Fibroblast of lung (primary cell): ENCODE measurements at places on chromosomes 12 and 14. TPM values are rescaled to one million over a fixed set of nuclear protein-coding genes. Genes with fewer than 3 reads are reported as not detected.

The PMEL gene
- total RNA-seq: 0.26 and 0.50 TPM in 2 replicates

- H3K36me3 ChIP-seq: peaks cover 3% of the 10 kb centered on the region
- no peak overlapping the region for H3K4me3 ChIP-seq
- H3K27ac ChIP-seq: no peak overlapping the region
Observed at GRCh38 chr14:92841930-92842329, 47.8 kb downstream of the GOLGA5 start.

The PRORP gene
- 12.1 and 14.2 TPM in 2 replicates for total RNA-seq

The SERPINA12 gene
- total RNA-seq: not detected in 2 replicates

- no peak overlapping the region for H3K4me3 ChIP-seq
- H3K27ac ChIP-seq: no peak overlapping the region
- peaks cover 2% of the 10 kb centered on the region for H3K4me1 ChIP-seq
- no peaks in the 10 kb centered on the region for H3K36me3 ChIP-seq
- no peaks in the 10 kb centered on the region for H3K27me3 ChIP-seq
Observed at GRCh38 chr12:27462151-27462694, 15.7 kb downstream of the SMCO2 start.

- no peaks in the 10 kb centered on the region for H3K36me3 ChIP-seq
- no peaks in the 10 kb centered on the region for H3K27me3 ChIP-seq
- DNase-seq: no peak
- no peak overlapping the region for H3K4me3 ChIP-seq
- no peaks in the 10 kb centered on the region for H3K4me1 ChIP-seq
Observed at GRCh38 chr14:101582294-101582693, 21.0 kb downstream of the DIO3 start.

DNA sequence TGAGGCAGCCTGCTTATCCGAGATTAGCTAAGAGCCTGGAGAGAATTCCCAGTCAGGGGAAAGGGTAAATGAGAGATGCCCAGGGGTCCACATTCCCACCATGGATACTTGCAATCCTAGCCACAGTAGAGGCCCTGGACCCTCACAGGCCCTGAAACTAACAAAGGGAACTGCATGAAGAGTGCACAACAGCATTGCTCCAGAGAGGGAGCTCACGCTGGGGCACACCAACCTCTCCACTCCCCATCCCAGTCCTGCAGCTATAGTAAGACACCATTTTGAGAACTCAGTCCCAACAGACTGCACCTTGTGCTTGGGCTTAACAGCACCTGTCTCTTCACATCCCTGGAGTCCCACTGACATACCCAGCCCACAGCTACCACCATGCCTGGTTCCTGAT is 30.5 kb downstream of the CEP83 start:
- H3K4me3 ChIP-seq: no peak overlapping the region
- DNase-seq: no peak
- H3K4me1 ChIP-seq: peaks cover 6% of the 10 kb centered on the region
- no peaks in the 10 kb centered on the region for H3K27me3 ChIP-seq
- no peaks in the 10 kb centered on the region for H3K36me3 ChIP-seq

DNA sequence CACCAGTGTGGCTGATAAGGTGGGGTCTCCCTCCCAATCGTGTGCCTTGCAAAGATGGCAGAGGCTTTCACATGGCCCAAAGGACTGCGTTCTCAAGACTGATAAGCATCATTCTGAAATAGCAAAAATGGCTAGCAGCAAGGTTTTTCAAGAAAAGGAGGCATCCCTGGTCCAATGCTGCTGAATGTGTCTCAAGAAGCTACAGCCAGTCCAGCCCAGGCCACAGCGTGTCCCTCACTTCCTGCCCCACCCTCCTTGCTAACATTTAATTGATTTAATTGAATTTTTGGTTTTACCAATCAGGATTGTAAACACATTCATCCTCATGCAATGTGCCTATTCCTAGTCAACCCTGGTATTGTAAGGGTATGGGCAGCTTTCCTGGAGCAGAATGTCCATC is 55.9 kb downstream of the C14orf132 start:
- peak overlapping the region; percentile 50 for H3K27ac ChIP-seq
- no peak overlapping the region for H3K4me3 ChIP-seq
- no peaks in the 10 kb centered on the region for H3K27me3 ChIP-seq
- no peak for DNase-seq

GRCh38 chr12:124745465-124745890 is 118.2 kb downstream of the SCARB1 start:
- peaks cover 4% of the 10 kb centered on the region for H3K4me1 ChIP-seq
- H3K4me3 ChIP-seq: no peak overlapping the region
- H3K27ac ChIP-seq: peak overlapping the region; percentile 13

DNA sequence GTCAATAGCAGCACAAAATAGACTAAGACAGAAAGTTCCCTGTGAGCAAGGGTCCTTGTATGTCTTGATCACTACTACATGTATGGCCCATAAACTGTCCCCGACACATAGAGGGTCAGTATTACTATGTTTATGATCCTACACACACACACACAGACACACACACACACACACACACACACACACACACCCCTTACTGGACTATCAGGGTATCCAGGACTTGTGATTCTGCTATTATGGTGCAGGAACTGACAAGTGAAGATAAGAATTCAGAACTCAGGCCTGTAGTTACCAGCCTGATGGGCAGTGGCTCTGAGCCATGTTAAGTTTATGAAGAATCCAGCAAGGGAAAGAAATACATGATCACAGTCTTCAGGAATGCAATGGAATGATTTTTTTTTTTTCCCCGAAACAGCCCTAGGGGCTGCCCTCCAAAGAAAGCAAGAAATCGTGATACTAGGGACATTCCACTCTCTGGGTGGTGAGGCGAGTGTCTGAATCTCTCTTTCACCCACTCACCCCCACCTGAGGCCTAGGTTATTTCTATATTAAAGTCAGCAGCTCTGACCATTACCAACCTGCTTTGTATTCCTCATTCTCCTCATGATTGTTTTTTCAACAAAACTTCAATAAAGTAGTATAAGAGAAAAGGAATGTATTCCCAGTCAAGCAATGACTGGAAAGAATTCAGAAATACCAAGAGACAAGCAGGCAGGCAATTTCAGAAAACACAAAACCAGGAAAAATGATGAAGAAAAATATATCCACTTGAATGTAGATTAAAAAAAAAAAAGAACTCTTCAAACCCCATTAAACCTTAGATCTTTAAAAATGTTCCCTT is 105.8 kb downstream of the AVPR1A start:
- no peaks in the 10 kb centered on the region for H3K27me3 ChIP-seq
- H3K4me1 ChIP-seq: no peaks in the 10 kb centered on the region
- peak; percentile 17 for DNase-seq
- H3K36me3 ChIP-seq: no peaks in the 10 kb centered on the region
- no peak overlapping the region for H3K27ac ChIP-seq
- H3K4me3 ChIP-seq: no peak overlapping the region

DNA sequence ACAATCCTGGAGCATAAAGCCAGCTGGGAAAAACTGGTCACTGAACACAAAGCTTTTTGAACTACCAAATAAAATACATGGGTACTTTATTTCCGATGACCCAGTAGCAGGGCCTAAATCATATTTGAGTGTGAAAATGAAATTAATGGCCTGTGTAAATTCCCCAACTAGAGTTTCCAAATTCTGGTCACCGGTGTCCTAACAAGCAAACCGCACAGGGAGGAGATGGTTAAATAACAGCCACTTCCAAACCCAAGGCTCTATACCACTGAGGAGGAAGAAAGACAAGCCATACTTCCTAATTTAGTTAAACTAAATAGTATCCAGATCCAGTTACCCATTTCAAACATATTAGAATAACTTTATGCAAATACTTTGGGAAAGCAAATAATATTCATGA is 40.1 kb upstream of the DUSP6 start:
- no peak overlapping the region for H3K27ac ChIP-seq
- no peaks in the 10 kb centered on the region for H3K36me3 ChIP-seq
- no peak overlapping the region for H3K4me3 ChIP-seq
- H3K27me3 ChIP-seq: no peaks in the 10 kb centered on the region
- DNase-seq: no peak
- H3K4me1 ChIP-seq: peaks cover 11% of the 10 kb centered on the region

DNA sequence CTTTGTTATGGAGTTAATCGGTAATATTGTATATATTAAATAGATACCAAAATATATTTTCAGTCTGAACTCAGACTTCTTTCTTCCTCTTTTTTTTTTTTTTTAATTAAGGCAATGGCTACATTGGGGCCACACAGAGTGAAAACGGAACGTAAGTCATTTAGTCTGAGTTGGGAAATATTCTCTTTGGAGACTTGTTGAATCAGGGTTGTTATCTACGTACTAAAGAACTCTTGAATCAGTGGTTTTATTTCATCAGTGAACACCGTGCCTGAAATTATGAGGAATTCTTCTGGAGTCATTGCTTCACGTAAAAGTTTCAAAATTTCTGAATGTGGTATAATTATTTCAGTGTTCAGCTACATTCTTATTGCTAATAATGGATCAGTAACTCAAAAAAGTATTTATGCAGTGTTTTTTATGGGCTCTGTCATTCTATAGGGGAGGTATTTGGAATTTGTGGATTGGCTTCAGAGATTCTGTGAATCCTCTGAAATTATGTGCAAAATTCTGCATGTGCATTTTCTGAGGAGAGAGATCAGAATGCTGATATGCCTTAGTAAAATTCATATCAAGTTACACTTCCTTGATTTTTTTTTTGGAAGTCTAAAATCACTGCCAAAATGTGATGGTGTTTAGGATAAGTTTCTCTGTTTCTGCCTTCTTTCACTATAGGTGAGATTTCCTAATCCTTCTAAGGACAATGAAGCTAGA is 39.6 kb downstream of the BRMS1L start:
- DNase-seq: no peak
- no peak overlapping the region for H3K4me3 ChIP-seq
- H3K4me1 ChIP-seq: no peaks in the 10 kb centered on the region
- H3K36me3 ChIP-seq: no peaks in the 10 kb centered on the region

The DYNLL1 gene
- 222 and 289 TPM in 2 replicates for total RNA-seq

DNA sequence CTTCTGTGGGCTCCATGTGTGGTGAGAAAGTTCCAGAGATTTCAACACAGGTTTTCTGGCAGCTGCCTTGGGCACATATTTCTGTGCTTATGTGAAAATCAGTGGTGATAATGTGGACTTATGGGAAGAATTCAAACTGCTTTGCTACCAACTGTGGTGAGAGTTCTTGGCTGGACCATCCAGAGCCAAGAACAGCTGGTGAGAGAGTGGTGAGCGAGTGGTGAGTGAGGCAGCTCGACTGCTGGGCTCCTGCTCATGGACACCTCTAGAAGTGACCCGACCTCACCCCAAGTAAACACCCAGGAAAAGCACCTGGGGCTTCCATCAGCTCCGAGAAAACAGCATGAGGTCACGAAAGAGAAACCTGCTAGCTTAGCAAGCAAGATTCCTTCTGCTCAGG is 106.4 kb downstream of the PIWIL1 start:
- H3K36me3 ChIP-seq: no peaks in the 10 kb centered on the region
- DNase-seq: no peak
- no peaks in the 10 kb centered on the region for H3K27me3 ChIP-seq

GRCh38 chr14:80202888-80203562 is 8.3 kb downstream of the DIO2 start:
- H3K4me1 ChIP-seq: no peaks in the 10 kb centered on the region
- no peak overlapping the region for H3K27ac ChIP-seq
- DNase-seq: no peak
- H3K27me3 ChIP-seq: no peaks in the 10 kb centered on the region
- H3K4me3 ChIP-seq: no peak overlapping the region

DNA sequence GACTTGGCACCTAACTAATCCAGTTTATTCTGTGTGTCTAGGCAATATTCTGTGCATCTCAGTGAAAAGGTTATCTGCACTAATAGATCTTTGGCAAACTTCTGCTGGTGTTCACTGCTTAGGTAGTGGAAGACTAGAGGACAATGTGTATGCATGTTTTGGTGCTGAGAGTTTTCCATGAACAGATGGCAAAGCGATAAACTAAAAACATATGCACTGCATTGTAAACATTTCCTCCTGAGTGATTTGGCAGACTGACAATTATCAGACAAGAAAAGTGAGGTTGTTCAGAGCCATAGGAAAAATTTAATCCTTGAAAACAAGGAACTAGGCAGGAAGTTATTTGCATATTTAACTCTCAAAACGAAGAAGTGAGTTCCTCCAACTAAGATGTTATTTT is 400.4 kb downstream of the ATP23 start:
- peak; percentile 86 for DNase-seq
- H3K4me3 ChIP-seq: no peak overlapping the region
- H3K27me3 ChIP-seq: no peaks in the 10 kb centered on the region
- no peaks in the 10 kb centered on the region for H3K36me3 ChIP-seq

DNA sequence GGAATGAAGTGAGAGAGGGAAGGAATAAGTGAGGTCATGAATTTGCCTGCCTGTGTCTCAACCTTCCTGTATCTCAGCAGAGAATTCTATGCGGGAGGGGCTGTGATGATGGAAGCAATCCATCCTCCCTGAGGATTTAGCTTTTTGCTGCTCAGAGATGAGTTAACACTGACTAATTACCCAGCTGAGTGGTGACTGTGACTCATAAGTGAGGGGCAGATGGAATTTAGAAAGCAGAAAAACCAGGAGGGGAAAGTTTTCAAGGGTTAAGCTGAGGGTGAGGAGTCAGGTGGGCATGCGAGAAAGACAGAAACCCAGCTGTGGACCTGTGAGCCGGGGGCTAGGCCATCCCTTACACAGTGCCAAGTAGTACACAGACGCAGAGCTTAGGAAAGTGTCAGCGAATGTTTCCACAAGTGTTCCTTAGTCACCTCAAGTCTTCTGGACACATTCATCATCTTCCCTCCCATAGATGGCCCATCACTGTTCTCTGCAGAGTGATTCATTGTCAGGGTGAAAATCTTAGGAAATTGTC is 277.9 kb downstream of the IPO8 start:
- no peak overlapping the region for H3K4me3 ChIP-seq
- H3K27me3 ChIP-seq: no peaks in the 10 kb centered on the region
- no peaks in the 10 kb centered on the region for H3K36me3 ChIP-seq
- DNase-seq: peak; percentile 99

- H3K36me3 ChIP-seq: no peaks in the 10 kb centered on the region
- DNase-seq: no peak
- H3K27me3 ChIP-seq: peaks cover 65% of the 10 kb centered on the region
- H3K27ac ChIP-seq: no peak overlapping the region
- H3K4me1 ChIP-seq: no peaks in the 10 kb centered on the region
Observed at GRCh38 chr12:49960474-49961110, 1.1 kb upstream of the AQP5 start.

The IFNG-AS1 gene
- not detected in 2 replicates for total RNA-seq

- H3K27me3 ChIP-seq: no peaks in the 10 kb centered on the region
- H3K36me3 ChIP-seq: no peaks in the 10 kb centered on the region
- DNase-seq: no peak
Observed at GRCh38 chr14:33061667-33062325, 123.1 kb downstream of the NPAS3 start.

The CCDC38 gene
- not detected in 2 replicates for total RNA-seq

The ABCB9 gene
- total RNA-seq: 5.4 and 6.3 TPM in 2 replicates

- peak; percentile 75 for DNase-seq
- peaks cover 3% of the 10 kb centered on the region for H3K4me1 ChIP-seq
- no peak overlapping the region for H3K27ac ChIP-seq
- peaks cover 3% of the 10 kb centered on the region for H3K36me3 ChIP-seq
- no peak overlapping the region for H3K4me3 ChIP-seq
Observed at GRCh38 chr14:95547626-95548327, 12.9 kb downstream of the GLRX5 start.

The TAS2R8 gene
- under 0.01 TPM in 1 of 2 replicates, not detected in the other for total RNA-seq

The DYRK2 gene
- total RNA-seq: 19.0 and 22.5 TPM in 2 replicates
